ENCODE measurements at places on chromosomes 1 and 21. TPM values are rescaled to one million over a fixed set of nuclear protein-coding genes. Genes with fewer than 3 reads are reported as not detected.

GRCh38 chr1:42442662-42443061 lies 13.2 kb downstream of the ZMYND12 start:
- no peak for DNase-seq

- peak; percentile 51 for DNase-seq
These were observed 26.1 kb downstream of the ATP5PF start for GRCh38 chr21:25708467-25709065.

Gene C1QA
- total RNA-seq: 33.1 TPM

- DNase-seq: no peak
These were observed 137.8 kb downstream of the HIVEP3 start for GRCh38 chr1:41780916-41781315.

DNA sequence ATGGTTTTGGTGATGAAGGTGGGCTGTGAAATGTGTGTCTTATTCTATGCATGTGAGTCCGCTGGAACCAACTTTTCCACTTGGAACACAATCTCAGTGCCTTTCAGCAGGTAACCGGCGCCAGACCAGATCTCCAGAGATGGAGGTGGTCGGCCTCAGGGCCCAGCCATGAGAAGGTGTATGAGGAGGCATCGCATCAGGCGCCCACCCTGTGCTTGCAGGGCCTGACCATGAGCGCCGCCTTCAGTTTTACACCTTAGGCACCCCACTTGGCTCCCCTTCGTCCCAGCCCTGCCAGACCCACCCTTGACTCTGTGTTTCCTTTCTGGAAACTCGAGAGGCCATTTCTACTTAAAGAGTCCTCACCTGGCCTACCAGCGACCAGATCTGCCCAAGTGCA lies 48.6 kb upstream of the ATF3 start:
- DNase-seq: no peak

DNA sequence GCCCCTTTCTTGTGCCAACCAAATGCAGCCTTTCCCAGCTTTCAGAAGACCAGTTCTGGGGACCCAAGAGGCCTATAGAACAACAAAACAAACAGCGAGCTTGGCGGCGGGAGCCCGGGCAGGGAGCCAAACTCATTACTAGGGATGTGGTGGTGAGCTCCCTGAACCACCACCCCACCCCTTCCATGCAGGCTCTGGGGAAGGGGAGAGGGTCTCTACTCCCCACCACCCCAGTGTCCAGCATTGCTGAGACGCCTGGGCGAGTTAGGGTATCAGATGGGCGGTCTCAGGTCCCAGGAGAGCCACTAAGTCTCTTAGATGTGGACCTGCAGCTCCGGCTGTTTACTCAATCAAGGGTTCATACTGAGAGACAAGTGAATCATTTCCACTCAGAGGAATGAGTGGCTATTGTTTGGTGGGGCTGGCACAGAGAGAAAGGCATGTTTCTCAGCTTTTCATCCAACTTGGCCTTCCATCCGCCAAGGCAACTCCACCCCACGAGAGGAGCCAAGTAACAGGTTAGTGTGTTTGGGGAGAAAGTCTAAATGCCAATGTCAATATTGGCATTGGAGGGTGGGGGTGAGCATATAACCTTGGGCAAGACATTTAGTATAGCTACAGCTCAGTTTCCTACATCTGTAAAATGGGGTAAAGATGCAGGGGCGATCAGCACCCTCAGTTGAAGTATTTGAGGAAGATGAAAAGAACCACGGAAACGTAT lies 40.9 kb downstream of the PLXNA2 start:
- no peak for DNase-seq

- no peak for DNase-seq
These were observed 77.6 kb upstream of the CD34 start for GRCh38 chr1:207988326-207989165.

GRCh38 chr1:70874063-70874462 lies 173.6 kb downstream of the PTGER3 start:
- no peak for DNase-seq

DNA sequence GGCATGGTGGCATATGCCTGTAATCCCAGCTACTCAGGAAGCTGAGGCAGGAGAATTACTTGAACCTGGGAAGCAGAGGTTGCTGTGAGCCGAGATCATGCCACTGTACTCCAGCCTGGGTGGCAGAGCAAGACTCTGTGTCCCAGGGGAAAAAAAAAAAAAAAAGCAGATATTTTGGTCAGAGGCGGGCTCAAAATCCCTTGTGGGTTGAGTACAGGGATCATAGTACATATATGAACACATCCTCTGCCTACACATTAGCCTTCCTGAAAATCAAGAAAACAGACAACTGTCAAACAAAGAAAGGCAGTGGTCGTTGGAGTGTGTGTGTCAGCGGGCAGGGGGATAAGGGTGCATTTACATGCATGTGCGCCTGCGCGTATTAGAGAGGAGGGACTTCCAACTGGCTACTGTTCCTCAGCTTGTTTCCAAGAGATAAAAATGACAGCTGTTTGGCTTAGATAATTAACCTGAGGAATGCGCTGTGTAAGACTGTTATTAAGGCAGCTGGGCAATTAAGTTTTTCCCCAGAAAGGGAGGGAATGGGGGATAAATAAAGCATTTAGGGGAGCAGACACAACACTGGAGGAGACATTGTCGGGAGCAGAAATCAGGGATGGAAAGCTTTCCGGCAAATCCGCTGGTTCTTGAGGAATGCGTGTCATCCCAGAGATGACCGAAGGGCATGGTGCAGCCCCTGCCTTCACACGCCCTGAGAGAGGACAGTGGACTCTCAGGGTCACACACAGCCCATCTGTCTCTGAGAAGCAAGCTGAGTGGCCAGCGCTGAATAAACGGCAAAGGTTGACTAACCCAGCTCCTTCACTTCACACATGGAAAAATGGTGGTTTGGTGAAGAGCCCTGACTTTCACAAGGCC lies 6.4 kb downstream of the LAMB3 start:
- DNase-seq: no peak

DNA sequence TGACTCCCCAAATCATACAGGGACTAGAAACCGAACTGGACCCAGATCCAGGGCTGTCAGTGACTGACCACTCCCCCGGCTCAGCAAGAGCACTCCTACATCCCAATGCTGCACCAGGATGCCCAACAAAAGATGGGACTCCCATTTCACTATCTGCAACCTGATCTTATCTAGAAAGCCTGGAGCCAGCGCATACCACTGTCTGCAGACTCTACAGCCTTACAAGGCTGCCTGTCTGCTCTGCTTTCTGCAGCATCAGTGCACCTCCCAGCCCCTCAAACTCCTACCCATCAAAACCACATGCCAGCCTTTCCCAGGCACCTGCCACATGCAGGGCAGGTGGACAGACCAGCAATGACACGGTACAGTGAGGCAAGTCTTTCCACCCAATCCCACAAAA lies 52.2 kb downstream of the SSBP3 start:
- DNase-seq: no peak

DNA sequence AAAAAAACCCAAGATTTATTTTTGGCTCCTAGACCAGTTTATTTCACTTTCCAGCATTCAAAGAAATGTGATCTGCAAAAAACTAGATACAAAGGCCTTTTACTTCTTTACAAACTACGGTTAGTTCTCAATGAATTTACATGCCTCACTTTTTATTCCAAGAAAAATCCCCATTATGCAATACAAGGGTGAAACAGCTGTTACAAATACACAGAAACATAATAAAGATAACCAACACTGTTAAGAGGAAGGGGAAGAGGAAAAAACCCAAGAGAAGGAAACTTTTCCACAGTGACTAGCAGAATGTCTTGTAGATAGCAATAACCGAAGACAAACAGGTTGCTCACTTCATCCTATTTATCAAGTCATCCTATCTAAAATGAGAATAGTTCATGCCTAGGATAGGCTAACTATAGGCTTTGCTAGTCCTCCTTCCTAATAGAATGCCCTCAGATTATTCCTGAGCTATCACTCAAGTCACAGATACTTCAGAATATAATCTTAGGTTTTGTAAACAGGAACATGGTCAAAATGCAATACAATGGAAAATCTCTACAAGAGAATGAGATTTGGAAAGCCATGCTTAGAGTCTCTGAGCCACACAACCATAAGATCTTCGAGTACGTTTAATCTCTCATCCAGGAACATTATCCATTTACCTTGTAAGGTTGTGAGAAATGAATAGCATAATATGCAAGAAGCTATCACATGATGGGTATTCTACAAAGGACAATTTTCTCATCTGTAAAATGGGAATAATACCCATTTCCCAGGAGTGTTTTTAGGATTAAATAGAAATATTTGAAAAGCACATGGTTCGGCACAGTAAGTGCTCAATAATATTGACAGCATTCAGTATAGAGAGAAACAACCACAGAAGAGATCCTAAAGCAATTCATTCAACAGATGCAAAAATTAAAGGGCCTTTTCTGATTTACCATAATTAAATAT lies 5.4 kb downstream of the PNRC2 start:
- no peak for DNase-seq

Gene VWA5B1
- total RNA-seq: 0.69 TPM

Gene CACHD1
- total RNA-seq: 29.4 TPM

DNA sequence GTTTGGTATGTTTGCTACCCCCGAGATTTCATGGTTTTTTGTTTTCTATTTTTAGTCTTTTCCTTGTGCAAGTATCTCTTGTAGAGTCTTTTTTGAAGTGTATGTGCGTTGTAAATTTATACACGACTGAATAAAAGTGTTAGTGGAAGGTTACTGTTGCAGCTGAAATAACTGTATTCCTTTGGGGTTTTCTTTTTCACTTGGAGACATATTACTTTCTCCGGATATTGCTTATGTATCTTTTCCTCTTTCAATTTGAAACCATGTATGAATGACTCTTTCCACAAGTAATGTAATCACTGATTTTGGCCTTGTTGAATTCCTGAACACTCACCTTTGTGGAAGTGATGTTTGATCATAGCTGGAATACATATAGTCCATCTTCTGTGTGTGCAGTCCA lies 956 bp downstream of the URB2 start:
- DNase-seq: no peak

Gene LRRC8B
- total RNA-seq: 9.0 TPM

Gene ECM1
- total RNA-seq: 38.5 TPM

DNA sequence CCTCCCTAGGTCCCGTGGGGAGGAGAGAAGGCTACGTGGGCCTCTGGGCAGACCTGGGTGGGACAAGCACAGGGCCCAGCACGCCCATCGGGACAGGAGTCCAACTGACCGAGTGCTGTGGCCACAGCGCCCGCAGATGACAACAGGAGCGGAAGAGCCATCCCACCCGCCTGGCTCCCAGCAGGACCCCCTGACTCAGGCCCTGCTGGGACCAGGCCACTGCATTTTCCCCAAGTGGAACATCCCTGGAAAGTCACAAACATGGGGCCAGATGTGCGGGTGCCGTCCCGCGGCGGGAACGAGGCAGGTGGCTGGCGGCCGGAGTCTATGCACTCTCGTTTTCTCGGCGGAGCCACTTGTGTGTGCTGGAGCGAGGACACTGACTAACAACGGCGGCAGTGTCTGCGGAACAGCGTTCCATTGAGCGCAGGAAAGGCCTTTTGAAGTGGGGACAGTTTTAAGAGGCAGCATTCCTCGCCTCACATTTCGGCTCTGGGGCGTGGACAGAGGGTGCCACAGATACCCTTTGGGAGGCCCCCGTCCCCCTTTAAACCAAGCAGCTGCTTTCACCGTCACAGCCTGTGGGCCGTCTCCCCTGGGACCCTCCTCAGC lies 93.7 kb upstream of the ARHGEF16 start:
- no peak for DNase-seq

Gene DIO1
- total RNA-seq: 2.1 TPM

DNA sequence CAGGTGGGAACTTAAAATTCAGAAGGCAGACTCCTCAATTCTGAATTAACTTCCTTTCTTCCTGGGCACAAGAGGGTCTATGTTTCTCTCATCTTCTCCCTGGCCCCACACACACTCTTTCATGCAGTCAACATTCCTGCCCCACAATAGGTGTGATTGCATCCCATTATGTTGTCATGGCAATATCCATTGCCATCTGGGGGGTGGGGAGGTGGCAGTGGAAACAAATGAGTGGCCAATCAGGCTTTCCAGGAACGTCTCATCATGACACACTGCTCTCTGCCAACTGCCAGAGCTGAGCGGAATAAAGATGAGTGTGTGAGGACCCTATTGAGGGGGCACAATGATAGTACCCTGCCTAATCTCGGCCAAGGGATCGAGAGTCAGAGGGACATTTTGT lies 80.4 kb downstream of the KCND3 start:
- DNase-seq: no peak

GRCh38 chr1:5707566-5708345 lies 284.5 kb downstream of the NPHP4 start:
- DNase-seq: no peak

GRCh38 chr1:156420205-156421061 lies 51.4 kb downstream of the RHBG start:
- DNase-seq: no peak

Gene MXRA8
- total RNA-seq: 141 TPM

GRCh38 chr1:28326984-28327383 lies 1.9 kb upstream of the MED18 start:
- DNase-seq: no peak

Gene C1orf74
- 5.0 TPM for total RNA-seq

Gene TRNP1
- total RNA-seq: 10.8 TPM

DNA sequence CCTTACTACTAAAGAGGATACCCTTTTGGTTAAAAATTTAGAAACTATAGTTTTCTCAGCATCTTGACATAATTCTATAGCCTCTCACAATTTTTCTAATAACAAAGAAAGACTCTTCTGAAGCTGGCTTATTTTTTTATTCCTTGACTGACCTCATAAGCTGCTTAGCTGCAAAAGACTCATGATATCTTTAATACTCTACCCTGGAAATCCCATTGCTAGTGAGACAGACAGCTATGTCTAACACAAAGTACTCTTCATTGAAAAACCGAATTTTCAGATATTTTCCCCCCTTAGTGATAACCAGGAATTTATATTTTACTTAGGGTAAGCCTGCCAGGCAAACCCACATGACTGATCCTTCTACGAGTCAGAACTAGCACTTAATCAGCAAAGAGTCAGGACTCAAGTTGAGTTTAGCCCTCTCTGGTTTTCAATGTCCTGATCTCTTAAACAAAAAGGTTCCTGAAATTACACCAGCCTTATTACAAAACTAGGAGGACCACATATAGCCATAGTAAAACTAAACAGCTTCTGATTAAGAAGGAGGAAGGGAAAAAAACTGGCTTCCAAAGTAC lies 56.9 kb downstream of the ENAH start:
- no peak for DNase-seq

Gene OR6N1
- total RNA-seq: not detected

GRCh38 chr1:113868387-113869083 lies 3.0 kb downstream of the PTPN22 start:
- DNase-seq: no peak

DNA sequence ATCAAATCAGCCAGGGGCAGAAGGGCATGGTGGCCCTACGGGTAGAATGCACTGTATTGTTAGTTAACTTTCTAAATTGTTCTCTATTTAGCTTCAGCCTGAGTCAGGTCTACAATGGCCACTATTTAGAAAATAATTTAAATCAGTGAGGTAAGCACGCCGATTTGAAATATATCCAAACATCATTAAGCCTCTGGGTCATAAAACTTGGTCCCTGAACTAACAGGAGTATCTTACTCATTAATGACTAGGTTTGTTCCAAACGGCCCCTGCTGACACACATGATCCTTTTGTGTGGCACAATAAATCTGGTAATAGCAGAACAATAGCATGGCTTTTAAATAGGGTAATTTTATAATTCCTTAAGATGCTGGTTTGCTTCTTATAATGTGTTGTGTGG lies 48.4 kb downstream of the STX6 start:
- DNase-seq: no peak

GRCh38 chr1:175792136-175792535 lies 48.7 kb upstream of the TNR start:
- DNase-seq: no peak

Data from uterus (tissue), 4 donors.